ENCODE measurements at places on chromosomes 12 and 14.

DNA sequence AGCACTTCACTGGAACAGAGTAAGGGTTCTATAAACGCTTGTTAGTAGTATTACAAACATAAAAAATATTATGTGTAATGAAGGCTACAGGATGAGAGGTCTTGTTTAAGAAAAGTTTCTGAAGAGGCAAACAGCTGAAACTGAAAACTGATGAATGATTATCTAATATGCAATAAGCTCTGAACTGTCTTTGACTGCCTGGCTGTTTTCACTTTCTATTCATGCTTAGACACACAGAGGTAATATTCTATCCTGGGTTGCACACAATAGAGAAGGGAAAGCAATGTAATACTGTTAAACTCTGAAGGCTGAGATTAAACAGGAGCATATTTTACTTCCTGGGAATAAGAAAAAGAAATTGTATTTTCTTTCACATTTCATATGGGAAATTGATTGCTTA is 251.3 kb downstream of the ALX1 start:
- no peak for DNase-seq

DNA sequence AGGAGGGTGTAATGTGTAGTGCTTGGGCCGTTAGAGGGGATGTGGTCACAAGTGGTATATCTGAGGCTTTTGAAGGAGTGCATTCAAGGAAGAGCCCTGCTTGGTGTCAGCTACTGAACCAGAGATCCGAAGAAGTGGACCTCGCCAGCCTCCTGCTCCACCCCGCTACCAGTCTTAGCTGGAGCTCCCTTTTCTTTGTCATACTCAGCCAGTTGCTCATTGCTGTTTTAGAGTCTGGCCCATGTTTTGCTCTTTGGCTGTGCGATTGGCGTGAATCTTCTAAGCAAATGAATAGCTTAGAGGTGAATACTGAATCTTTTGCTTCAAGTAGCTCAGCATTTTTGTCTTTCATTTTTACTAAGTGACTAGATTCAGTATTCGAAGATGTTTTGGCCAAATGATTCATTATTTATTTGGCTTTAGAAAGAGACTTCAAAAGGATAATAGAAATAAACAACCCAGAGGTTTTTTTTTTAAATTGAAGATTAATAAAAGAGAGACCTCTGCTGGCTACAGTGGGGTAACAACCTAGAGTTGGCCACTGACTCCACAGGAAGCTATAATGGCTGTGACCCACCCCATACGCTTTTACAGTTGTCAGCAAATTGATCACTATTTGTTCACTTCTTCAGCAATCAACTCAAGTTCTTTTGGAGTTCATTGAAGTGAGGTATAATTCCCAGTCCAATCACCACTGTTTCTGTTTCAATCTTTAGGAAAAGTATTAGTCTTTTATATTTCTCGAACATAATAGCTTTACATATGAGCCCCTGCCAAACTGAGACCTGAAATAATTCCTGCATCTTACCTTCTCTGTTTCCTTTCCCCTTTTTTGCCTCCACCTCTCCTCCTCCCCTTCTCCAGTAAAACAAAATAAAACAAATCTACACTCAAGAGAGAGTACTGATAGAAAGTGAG is 19.9 kb downstream of the CDKN1B start:
- no peak for DNase-seq

- no peak for DNase-seq
These were observed 55.7 kb downstream of the PAX9 start for GRCh38 chr14:36717363-36717762.

DNA sequence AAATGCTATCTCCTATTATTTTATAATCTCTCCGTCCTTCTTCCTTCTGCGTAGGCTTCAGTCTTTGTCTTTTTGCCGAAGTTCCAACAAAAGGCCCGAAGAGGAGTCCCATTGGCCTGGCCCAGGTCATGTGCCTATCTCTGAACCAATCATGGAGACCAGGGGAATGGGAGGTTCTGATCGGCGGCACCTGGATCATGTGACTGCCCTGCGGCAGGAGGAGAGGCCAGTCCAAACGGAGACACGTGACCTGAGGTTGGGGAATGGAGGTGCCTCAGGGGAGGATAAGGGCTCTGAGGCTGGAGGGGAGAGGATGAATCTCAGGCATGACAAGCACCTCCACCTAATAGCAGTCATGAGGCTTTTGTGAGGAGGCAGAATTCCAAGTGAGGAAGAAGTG is 86.0 kb downstream of the AACS start:
- DNase-seq, result no peak

DNA sequence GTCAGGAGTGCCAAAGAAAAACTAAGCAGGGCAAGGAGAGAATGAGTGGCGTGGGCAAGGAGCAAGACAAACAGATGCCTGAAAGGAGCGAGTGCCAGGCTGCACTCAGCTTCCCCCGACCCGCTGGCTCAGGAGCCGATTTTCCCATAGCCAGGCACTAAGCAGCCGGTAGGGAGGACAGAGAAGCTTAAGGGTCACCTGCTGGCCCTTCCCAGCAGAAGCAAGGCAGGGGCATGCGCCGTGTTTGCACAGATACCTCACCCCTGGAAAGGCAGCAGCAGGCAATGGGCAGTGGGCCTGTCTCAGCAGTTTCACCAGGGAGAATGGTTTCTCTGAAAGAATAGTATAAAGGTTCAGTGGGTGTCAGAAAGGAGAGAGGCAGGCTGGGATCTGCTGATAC is 104.9 kb upstream of the FKBP4 start:
- no peak for DNase-seq

DNA sequence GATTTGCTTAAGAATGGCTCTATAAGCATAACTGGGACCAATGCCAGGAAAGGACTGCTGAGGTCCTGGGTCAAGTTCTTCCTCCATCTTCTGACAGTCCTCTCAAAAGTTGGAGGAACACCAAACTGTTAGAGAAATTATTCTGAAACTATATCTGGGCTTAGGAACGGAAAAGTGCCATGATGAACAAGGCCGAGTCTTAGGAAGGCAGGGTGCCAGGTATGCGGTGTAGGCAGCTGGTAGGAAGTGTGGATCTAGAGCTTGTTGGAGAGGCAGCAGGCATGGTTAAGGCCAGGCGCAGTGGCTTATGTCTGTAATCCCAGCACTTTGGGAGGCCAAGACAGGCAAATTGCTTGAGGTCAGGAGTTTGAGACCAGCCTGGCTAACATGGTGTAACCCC is 7.7 kb downstream of the GNPTAB start:
- DNase-seq, result no peak

- no peak for DNase-seq
These were observed 183.4 kb upstream of the PPFIA2 start for GRCh38 chr12:81942594-81942993.

- no peak for DNase-seq
These were observed 248.8 kb upstream of the PWP1 start for GRCh38 chr12:107436836-107437235.

GRCh38 chr12:96400631-96401075 is 414 bp upstream of the CDK17 start:
- no peak for DNase-seq

GRCh38 chr14:103716091-103716801 is 636 bp downstream of the ZFYVE21 start:
- no peak for DNase-seq

DNA sequence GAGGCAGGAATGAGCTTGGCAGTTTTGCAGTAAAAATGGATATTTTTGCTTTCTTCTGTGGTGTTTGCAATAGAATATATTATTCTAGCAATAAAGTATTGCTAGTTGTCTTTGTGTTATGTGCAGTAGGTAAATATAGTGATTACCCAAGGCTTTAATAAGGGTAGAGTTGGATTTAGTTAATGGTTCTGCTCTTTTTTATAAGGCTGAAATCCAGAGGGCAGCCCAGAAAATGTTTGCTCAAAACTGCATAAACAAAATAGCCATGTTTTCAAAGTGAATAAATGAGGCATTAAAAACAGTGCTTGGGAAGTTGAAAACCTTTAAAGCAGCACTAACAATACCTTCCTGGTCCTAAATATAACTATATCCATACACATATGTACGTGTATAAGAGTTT is 162.4 kb downstream of the SLC5A8 start:
- DNase-seq, result no peak

DNA sequence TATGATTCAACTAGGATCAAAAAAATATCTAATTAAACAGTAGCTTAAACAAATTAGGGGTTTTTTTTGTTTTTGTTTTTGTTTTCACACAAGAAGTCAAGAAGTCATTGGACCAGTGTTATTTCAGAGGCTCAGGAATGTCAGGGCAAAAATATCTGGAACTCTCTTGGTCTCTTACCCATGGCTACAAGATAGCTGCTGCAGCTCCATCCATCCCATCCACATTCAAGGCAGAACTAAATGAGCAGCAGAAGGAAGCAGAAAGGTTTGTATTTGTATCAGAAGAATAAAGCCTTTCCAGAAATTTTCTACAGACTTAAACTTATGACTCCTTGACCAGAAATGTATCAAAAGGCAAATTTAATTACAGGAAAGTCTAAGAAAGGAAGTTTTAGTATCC is 33.8 kb upstream of the BCL2L14 start:
- DNase-seq, result no peak

DNA sequence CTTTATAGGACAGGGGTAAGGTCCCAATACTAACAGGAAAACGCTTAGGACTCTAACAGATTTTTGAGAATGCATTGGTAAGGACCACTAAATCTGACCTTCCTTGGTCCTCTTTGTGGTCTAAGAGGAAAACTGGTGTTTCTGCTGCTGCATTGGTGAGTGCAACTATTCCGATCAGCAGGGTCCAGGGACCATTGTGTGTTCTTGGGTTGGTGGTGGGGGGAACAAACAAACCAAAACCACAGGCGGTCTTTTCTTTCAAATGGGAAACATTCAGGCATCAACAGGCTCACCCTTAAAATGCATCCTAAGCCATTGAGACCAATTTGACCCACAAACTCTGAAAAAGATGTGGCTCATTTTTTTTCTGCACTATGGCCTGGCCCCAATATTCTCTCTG is 20.7 kb downstream of the EPYC start:
- DNase-seq, result no peak

GRCh38 chr12:119180380-119181040 is 1.8 kb downstream of the HSPB8 start:
- peak; percentile 27 for DNase-seq

GRCh38 chr12:108810636-108811035 is 46.7 kb downstream of the SSH1 start:
- DNase-seq, result no peak

GRCh38 chr14:76901171-76902055 is 75.2 kb downstream of the LRRC74A start:
- DNase-seq, result no peak

DNA sequence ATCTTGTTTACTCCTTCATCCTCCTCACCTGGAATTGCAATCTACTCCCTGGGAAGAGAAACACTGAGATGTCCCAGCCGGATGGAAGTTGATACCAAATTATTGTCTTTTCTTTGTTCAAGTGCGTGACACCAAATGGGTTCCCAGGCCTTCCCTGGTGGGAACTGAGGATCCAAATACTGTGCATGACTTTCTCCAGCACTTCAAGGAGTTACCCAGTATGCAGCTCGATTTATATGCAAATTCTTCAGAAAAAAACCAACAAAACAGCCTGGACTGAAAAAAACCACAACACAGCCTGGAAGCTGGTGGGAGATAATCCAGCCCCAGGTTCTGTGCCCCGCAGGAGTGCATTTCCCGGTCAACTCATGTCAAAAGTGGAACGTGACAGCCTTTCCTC is 310.6 kb downstream of the GLT1D1 start:
- DNase-seq, result no peak

DNA sequence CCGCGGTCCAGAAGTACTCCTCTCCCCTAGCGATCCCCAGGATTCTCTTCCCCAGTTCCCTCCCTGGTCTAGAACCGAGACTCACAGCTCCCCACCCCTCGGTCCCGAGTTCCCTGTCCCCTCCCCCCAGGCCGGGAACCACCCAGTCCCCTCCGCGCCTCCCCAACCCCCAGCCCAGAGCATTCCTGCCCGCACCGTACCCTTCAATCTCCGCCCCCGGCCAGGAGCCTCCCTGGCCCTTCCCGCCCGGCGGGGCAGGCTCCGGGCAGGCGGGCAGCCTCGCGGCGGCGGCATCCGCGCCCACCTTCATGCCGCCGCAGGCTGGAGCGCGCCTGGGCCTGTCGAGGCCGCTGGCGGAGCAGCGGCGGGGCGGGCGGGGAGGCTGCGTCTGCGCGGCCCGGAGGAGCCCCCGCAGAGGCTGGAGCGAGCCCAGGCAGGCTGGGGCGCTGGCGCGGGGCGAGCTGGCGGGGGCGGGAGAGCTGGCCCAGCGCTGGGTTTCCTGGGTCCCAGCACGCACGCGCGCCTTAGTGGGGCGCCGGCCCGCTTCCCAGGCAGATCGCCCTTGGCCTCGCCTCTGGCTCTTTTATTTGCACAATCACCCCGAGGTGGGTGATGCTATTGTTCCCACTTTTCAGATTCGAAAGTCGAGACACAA is 22.2 kb upstream of the GPR132 start:
- no peak for DNase-seq

DNA sequence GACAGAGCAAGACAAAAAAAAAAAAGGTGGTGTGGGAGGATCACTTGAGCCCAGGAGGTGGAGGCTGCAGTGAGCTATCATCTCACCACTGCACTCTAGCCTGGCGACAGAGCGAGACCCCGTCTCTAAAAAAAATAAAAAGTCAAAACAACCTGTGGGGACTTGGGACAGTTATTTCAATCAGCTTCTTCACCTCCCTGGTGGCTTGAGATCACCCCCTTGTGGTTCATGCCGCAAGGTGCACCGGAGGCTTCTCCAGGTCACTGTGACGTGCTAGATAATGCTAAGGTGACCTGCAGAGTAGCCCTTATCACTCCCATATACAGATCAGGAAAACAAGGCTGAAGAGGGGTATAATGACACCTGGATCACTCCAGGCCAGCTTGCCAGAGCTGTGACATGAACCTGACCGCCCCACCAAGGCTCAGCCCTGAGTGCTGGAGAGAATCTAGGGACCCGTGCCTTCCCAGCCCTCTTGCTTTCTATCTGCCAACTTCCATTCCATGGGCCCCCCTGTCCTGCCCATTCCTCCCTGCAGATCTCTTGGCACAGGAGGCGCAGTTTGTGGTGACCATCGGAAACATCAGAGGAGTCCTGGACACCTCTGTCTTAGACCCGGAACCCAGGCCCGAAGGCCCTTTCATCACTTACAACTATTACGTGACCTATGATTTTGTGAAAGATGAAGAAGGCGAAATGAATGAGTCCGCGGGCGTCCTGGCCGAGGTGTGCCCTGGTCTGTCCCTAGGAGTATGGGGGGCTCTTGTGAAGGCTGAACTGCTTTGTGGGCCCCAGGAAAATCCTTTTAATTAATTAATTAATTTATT is 8.1 kb downstream of the LRRC43 start:
- DNase-seq, result peak; percentile 16

GRCh38 chr12:69694123-69694522 is 5.0 kb downstream of the BEST3 start:
- no peak for DNase-seq

DNA sequence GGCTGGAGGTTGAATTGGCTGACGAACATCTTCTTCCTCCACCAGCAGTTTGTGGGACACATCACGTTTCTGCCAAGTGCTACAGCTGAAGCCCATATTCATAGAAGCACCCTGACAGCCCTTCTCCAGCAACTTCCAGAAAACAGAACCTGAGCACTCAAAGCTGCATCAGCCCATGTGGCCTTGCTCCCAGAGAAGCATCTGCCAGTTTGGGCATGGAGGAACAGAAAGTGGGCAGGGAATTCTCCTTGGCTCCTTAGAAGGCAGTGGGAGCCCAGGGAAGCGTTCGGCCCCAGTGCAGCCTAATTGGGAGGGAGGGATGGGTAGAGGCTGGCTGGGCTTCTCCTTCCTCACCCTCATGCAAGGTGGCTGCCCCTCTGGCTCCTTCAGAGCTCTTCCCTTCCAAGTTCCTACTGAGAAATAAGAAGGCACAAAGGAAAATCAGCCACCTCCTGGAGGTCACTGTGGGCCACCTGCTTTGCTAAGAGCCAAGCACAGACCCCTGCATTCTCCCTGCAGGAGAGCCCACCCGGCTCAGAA is 4.1 kb upstream of the NGB start:
- DNase-seq, result no peak

Measured in AG09319 (cell line).